ENCODE measurements at places on chromosomes 7 and 10. TPM values are rescaled to one million over a fixed set of nuclear protein-coding genes. Genes with fewer than 3 reads are reported as not detected.

DNA sequence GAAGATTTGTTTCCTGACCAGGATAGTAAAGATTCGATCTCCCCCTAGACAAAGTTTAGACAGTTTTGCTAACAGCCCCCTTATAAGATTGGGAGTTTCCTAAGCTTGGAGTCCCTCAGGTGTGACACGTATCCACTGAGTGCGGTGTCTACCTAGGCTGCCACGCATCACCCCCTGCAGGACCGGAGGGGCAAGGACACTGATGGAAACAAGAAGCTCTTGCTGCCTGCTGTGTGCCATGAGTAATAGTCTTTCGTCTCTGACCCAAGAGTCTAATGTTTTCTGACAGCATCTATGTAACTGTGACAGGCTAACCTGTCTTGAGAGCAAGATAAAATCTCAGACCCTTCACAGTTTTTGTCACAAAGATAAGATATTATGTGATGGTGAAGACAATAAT lies 173.5 kb downstream of the SEMA3E start:
- H3K4me3 ChIP-seq = no peak overlapping the region
- peaks cover 10% of the 10 kb centered on the region for H3K4me1 ChIP-seq
- H3K36me3 ChIP-seq = no peaks in the 10 kb centered on the region
- no peak for DNase-seq
- H3K27ac ChIP-seq = no peak overlapping the region

- H3K27ac ChIP-seq = no peak overlapping the region
- no peak overlapping the region for H3K4me3 ChIP-seq
- no peak for DNase-seq
- no peaks in the 10 kb centered on the region for H3K27me3 ChIP-seq
These were observed 272.4 kb upstream of the SP8 start for GRCh38 chr7:21059069-21059468.

- H3K27ac ChIP-seq = no peak overlapping the region
- no peaks in the 10 kb centered on the region for H3K36me3 ChIP-seq
- no peaks in the 10 kb centered on the region for H3K27me3 ChIP-seq
- H3K4me3 ChIP-seq = no peak overlapping the region
- DNase-seq = no peak
These were observed 140.9 kb downstream of the DNAJB6 start for GRCh38 chr7:157477550-157478212.

- H3K27ac ChIP-seq = no peak overlapping the region
- peaks cover 17% of the 10 kb centered on the region for H3K4me1 ChIP-seq
- H3K27me3 ChIP-seq = no peaks in the 10 kb centered on the region
- no peaks in the 10 kb centered on the region for H3K36me3 ChIP-seq
- DNase-seq = no peak
These were observed 31.2 kb downstream of the OSBPL3 start for GRCh38 chr7:24948739-24949138.

DNA sequence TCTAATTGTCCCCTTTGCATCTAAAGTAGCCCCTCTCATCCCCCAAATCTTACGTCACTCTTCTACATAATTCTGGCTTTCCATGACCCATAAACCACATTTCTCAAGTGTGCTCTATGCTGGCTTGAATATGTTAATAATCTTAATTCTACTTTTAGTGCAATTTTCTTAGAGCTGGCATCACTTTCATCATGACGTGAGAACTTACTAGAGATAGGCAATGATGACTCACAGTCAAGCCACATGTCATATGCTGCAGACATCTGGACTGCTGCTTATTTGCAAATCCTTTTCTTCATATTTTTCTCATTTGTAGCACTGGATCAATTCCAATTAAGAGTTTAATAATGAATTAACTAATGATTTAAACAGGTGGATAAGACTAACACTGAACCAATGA lies 260.7 kb upstream of the PRKCQ start:
- no peaks in the 10 kb centered on the region for H3K4me1 ChIP-seq
- H3K36me3 ChIP-seq = no peaks in the 10 kb centered on the region
- no peak overlapping the region for H3K27ac ChIP-seq

- H3K36me3 ChIP-seq = no peaks in the 10 kb centered on the region
- no peaks in the 10 kb centered on the region for H3K27me3 ChIP-seq
These were observed 37.5 kb downstream of the PTN start for GRCh38 chr7:137305901-137306621.

DNA sequence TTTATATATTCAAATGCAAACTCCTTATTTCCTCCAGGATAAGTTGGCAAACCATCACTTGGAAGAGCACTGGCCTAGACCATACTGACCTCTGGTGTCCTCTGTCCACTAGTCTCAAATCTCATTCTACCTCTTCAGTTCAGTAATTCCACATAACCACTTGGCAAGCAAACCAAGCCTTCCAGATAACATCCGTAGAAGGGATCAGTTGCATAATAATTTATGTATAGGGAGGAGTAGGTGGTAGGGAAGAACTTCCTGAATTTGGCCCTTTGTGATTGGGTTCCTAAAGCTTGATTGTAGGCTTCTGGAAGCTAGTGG lies 55.0 kb downstream of the WAC start:
- no peak overlapping the region for H3K27ac ChIP-seq
- no peak overlapping the region for H3K4me3 ChIP-seq
- H3K27me3 ChIP-seq = no peaks in the 10 kb centered on the region
- peaks cover 46% of the 10 kb centered on the region for H3K4me1 ChIP-seq
- DNase-seq = no peak

DNA sequence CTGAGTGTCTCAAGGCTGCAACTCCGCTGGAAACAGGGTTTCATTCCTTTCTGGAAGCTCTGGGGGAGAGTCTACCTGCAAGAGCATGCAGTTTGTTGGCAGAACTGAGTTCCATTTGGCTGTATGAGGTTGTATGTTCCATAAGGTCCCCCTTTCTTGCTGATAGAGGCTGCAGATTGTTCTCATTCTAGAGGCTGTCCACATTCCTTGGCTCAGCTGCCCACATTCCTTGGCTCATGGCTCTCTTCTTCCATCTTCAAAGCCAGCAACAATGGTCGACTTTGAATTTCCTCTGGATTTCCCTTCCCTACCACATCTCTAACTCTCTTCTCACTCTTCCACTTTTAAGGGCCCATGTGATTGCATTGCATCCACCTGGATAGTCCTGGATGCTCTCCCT lies 147.3 kb upstream of the CDCA7L start:
- no peaks in the 10 kb centered on the region for H3K27me3 ChIP-seq
- no peak overlapping the region for H3K27ac ChIP-seq
- H3K36me3 ChIP-seq = no peaks in the 10 kb centered on the region
- H3K4me3 ChIP-seq = no peak overlapping the region

GRCh38 chr7:5528071-5528814 lies 104.6 kb upstream of the TNRC18 start:
- H3K27me3 ChIP-seq = no peaks in the 10 kb centered on the region
- H3K4me1 ChIP-seq = peaks cover 53% of the 10 kb centered on the region
- H3K4me3 ChIP-seq = peak overlapping the region; percentile 90
- H3K36me3 ChIP-seq = peaks cover 48% of the 10 kb centered on the region
- peak overlapping the region; percentile 100 for H3K27ac ChIP-seq
- no peak for DNase-seq

- H3K4me3 ChIP-seq = no peak overlapping the region
- H3K27ac ChIP-seq = no peak overlapping the region
- no peak for DNase-seq
- no peaks in the 10 kb centered on the region for H3K27me3 ChIP-seq
- H3K4me1 ChIP-seq = peaks cover 40% of the 10 kb centered on the region
These were observed 34.5 kb upstream of the LYZL1 start for GRCh38 chr10:29254123-29255046.

GRCh38 chr10:130233426-130233825 lies 97.2 kb downstream of the GLRX3 start:
- H3K36me3 ChIP-seq = no peaks in the 10 kb centered on the region
- no peaks in the 10 kb centered on the region for H3K27me3 ChIP-seq
- H3K4me3 ChIP-seq = no peak overlapping the region
- H3K27ac ChIP-seq = no peak overlapping the region
- H3K4me1 ChIP-seq = no peaks in the 10 kb centered on the region
- peak; percentile 62 for DNase-seq

DNA sequence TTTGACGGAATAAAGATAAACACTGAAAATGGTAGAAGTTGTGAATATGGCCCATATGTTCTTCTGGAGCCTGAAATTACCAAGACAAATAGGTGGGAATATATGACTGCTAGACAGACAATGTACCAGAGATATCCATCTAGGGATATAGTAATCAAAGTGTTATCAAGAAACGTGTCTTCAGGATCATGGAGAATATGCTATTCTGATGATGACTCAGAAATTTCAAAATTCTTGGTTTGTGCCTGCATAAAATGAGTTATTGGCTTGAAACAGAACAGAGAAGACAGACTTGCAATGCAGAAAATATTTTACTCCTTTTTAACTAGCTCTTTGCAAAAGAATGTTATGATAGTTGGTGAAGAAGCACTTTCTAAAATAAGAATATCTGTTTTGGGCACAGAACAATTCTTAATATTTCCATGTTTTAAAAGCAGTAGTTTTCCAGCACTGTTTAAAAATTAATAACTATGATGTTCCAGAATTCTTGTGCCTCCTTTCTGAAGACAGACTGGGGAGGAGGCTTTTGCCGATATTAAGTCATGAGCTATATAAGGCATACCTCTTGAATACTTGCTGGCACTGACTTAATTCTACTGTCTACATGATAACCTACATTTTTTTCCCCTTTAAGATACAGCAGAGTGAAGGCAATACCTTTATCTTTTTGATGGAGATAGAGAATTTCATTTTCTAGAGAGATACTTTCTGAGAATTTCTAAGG lies 34.4 kb upstream of the CABCOCO1 start:
- DNase-seq = no peak
- H3K27ac ChIP-seq = no peak overlapping the region
- no peak overlapping the region for H3K4me3 ChIP-seq
- H3K36me3 ChIP-seq = no peaks in the 10 kb centered on the region
- no peaks in the 10 kb centered on the region for H3K27me3 ChIP-seq
- peaks cover 9% of the 10 kb centered on the region for H3K4me1 ChIP-seq

DNA sequence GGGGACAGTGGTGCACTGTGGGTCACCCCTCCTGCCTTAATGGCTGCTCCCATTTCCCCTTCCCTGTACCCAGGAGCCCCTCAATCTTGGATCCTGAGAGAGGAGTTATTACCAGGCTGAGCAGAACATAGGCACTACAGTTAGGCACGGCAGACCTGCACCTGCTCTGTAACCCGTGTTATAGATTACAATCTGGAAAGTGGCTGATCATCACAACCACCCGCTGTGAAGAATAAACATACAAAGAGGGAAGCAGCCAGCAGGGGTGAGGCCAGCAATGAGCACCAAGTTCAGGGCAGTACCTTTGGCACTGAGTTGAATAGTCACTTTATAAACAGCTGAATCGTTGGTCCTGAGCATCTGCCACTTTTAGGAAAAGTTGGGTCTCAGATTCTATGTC lies 1.7 kb downstream of the CDHR1 start:
- H3K4me1 ChIP-seq = peaks cover 16% of the 10 kb centered on the region
- H3K27ac ChIP-seq = no peak overlapping the region
- H3K27me3 ChIP-seq = no peaks in the 10 kb centered on the region
- no peaks in the 10 kb centered on the region for H3K36me3 ChIP-seq
- no peak for DNase-seq

DNA sequence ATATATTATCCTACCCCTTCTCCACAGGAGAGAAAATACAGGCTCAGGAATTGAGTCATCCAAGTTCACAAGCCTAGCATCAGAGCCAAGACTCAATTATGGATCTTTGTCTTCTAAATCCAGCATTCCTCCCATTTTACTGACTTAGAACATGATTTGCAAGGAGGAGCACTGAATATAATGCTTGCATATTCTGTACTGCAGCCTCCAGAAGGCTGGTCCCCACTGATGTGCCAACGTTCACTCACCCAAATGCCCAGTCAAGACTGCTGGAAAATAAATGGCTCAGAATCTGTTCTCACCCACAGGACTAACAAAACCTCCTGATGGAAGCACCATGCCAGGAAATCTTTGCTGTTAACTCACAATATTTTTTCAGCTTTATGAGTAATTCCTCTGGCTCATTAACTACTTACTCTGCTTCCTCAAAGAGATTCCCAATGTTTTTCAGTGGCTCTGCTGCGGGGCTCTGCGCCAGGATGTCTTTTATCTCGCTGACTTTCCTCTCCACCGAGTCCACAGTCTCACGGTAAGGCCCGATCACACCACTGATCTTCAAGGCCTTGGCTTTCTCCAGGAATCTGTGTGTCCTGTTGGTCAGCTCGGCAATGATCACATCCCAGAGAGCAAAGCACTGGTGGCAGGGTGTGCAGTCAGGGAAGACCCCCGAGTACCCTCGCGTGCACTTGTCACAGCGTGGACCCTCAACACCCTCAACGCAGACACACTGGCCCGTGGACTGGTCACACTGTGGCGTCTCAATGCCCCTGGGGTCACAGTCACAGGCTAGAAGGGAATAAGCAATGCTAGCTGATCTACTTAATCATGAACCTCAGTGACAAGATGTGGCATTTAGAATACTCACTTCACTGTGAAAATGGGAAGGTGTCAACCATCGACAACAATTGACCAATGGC lies 48.8 kb downstream of the DLD start:
- no peak for DNase-seq
- H3K36me3 ChIP-seq = no peaks in the 10 kb centered on the region
- H3K4me3 ChIP-seq = no peak overlapping the region
- H3K27ac ChIP-seq = peak overlapping the region; percentile 65
- H3K27me3 ChIP-seq = no peaks in the 10 kb centered on the region

GRCh38 chr7:26199301-26200037 lies 1.1 kb downstream of the HNRNPA2B1 start:
- H3K27me3 ChIP-seq = no peaks in the 10 kb centered on the region
- no peak for DNase-seq
- H3K36me3 ChIP-seq = no peaks in the 10 kb centered on the region

EGFR gene
- total RNA-seq = 130 TPM

CREB5 gene
- 23.1 TPM for total RNA-seq

NODAL gene
- total RNA-seq = not detected

NEUROG3 gene
- not detected for total RNA-seq

PTPRZ1 gene
- 8.1 TPM for total RNA-seq

UTF1 gene
- not detected for total RNA-seq

RHOBTB1 gene
- total RNA-seq = 11.0 TPM

SGCE gene
- 84.0 TPM for total RNA-seq

CAMK2B gene
- total RNA-seq = 3.2 TPM

TAF3 gene
- 9.8 TPM for total RNA-seq

ST8SIA6 gene
- total RNA-seq = 1.2 TPM

HMX3 gene
- total RNA-seq = not detected

BHLHA15 gene
- not detected for total RNA-seq

Measured in vagina (tissue), 2 donors.